Left forelimb (tissue), 1 donor: ENCODE measurements at places on chromosomes 6 and 20.

DNA sequence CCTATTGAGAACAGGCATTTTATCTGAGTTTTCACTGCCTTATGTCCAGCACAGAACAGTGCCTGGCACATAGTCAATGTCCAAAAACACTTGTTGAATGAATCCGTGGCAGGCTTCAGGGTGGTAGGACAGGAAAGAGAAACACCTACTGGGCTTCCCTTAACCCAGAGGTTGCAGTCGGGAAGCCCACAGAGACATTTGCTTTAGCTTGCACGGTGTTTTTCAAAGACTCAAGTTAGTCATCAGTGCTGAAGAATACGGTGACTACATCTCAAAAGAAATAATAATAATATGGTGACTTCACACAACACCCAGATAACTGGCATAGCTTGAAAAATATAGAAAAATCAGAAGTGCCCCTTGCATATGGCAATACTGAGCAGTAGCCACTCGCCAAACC is 160.4 kb downstream of the CD83 start:
- no peak for DNase-seq

- no peak for DNase-seq
Measured at GRCh38 chr6:6880745-6881437, 226.9 kb upstream of the RREB1 start.

- DNase-seq, result no peak
Measured at GRCh38 chr6:96075826-96076225, 60.1 kb downstream of the FUT9 start.

GRCh38 chr6:80622641-80623040 is 516.2 kb downstream of the BCKDHB start:
- DNase-seq, result no peak

- no peak for DNase-seq
Measured at GRCh38 chr6:9699888-9700287, 715.0 kb downstream of the TFAP2A start.

DNA sequence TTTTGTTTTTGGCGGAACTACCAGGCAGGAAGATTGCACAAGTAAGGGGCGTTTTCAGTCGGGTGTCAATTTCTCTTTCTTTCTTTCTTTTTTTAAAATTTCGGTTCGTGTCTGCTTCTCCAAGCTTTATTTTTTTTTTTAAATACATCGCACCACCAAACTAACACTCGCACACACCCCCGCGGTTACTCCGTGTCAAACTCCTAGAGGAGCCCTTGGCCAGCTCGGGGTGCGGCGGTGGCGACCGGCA is 338 bp downstream of the UTRN start:
- no peak for DNase-seq

DNA sequence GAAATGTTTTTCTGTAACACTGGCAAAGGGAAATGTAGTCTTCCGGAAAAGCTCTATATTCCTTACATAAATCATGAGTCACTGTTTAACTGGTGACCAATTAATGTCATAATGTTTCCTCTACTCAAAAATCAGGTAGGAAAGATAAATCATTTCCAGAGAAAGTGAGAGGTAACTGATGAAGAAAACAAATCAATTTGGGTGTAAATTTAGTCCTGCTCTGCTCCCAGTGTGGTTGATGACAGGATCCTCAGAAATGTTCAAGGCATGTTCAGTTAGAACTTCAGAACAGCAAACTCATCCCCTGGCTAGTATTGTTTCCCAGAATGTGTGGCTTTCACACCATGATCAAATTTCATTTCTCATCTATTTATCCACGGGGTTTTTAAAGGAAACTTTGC is 38.8 kb upstream of the SPACA1 start:
- DNase-seq, result no peak

DNA sequence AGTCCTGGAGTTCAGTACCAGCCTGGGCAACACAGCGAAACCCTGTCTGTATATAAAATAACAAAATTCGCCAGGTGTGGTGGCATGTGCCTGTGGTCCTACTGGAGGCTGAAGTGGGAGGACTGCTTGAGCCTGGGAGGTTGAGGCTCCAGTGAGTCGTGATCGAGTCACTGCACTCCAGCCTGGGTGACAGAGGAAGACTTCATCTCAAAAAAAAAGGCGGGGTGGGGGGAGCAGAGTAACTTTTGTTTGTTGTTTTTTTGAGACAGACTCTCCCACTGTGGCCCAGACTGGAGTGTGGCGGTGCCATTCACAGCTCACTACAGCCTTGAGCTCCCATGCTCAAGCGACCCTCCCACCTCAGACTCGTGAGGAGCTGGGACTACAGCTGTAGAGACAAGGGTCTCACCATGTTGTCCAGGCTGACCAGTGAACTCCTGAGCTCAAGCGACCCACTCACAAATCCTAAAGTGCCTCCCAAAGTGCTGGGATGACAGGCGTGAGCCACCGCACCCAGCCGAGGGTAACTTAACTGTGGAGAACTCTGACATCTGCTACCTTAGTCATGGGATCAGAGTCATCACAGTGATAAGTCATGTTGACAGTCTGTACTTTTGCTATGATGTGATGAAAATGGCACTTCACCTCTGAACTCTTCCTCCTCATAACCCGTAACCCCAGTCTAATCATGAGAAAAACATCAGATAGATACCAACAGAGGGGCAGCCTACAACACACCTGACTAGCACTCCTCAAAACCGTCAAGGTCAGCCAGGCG is 16.5 kb downstream of the PEDS1 start:
- DNase-seq, result no peak

- no peak for DNase-seq
Measured at GRCh38 chr6:2035826-2036709, 209.3 kb downstream of the GMDS start.

GRCh38 chr20:47960277-47960676 is 175.0 kb upstream of the SULF2 start:
- no peak for DNase-seq

DNA sequence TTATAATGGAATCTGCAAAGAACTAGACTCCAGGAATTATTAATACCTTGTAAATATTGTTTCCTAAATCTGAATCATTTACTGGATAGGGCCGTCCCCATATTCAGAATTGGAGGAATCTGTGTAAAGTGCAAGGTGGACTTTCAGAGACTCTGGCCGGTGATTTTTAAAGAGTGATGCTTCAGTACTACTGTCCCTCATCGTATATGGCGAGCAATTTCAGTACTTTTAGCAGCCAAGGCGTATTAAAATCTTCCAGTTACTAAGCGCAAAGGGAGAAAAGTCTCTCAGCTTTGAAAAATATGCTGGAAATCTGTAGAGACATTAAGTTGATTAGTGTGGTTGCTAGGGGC is 483 bp downstream of the SMIM26 start:
- DNase-seq, result no peak

- no peak for DNase-seq
Measured at GRCh38 chr20:13778827-13779226, 5.9 kb downstream of the ESF1 start.

DNA sequence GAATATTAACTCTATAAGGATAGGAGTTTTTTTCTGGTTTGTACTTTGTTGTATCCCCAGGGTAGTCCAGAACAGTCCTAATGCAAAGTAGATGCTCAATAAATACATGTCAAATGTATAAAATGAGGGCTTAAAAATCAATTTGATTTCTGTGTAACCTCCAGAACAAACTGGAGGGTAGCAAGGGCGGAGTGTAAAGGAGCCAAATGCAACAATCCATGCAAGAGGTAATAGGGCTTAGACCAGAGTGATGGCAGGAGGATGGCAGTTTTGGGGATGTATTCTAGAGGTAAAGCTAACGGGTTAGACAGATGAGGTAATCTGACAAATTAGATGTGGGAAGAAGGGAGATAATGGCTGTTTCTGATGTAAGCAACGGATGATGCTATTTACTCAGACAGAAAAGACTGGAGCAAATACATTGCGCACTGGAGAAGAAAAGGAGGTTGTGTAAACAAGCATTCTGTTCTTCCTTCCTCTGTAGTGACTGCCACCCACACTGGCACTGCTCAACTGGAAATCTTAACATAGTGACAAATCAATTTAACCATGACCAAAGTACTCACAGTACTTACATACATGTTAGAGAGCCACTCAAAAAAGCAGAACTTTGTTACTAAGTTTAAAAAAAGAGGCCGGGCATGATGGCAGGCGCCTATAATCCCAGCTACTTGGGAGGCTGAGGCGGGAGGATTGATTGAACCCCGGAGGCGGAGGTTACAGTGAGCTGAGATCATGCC is 2.0 kb downstream of the ZNF318 start:
- DNase-seq, result no peak

DNA sequence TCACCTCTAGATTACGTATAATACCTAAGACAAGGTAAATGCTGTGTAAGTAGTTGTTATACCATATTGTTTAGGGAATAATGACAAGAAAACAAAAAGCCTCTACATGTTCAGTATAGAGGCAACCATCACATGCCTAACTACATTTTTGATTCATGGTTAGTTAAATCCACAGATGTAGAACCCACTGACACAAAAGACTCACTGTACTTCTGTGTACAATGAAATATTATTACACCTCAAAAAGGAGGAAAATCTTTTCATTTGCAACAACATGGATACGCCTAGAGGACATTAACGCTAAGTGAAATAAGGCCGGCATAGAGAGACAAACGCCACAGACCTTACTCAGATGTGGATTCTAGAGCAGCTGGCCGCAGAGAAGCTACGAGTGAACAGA is 50.5 kb downstream of the NINL start:
- no peak for DNase-seq

DNA sequence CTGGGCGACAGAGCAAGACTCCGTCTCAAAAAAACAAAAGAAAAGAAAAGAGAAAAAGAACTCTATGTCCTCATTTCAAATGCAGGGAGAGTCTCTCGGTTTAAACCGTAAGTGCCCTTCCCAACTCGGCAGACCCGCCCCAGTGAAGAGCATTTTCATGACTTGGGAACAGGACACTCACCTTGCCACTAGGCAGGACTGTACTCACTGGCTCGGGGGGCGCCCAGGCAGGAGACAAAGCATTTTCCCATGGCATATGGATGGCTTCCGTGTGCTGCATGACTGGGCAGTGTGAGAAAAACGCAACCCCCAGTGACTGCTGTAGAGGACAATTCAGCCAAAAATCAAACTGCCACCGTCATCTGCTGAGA is 23.7 kb upstream of the MRGBP start:
- DNase-seq, result no peak

DNA sequence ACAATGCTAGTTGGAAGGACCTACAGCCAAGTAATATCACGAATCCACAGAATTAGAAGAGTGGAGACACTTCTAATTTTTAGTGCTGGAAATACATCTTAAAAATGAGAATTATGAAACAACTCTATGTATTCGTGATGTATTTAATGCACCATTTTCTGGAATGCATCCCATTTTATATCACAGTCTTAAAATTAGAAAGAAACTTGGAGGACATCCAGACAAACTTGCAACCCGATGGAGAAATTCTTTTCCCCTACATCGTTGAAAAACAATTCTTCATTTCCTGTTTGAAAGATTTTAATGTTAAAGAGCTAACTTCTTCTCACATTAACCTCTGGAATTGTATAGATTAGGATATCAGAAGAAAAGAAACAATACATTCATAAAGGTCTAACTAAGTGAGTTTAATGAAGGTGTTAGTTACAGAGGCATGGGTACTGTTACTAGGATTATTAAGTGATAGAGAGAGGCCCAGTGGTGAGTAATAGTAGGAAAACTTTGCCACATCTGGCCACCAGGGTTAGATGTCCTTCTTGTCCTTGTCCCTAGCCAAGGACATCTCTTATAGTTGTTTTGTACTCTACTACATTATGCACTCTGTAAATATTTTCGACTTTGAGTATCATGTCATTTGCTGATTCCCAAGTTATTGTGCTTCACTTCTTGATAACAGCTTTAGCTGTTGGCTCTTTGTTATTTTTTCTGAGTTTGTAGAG is 502.4 kb upstream of the PTCHD4 start:
- DNase-seq, result no peak

GRCh38 chr6:40692337-40692736 is 105.2 kb upstream of the LRFN2 start:
- DNase-seq, result no peak

- no peak for DNase-seq
Measured at GRCh38 chr20:48419173-48419572, 408.6 kb downstream of the PREX1 start.

DNA sequence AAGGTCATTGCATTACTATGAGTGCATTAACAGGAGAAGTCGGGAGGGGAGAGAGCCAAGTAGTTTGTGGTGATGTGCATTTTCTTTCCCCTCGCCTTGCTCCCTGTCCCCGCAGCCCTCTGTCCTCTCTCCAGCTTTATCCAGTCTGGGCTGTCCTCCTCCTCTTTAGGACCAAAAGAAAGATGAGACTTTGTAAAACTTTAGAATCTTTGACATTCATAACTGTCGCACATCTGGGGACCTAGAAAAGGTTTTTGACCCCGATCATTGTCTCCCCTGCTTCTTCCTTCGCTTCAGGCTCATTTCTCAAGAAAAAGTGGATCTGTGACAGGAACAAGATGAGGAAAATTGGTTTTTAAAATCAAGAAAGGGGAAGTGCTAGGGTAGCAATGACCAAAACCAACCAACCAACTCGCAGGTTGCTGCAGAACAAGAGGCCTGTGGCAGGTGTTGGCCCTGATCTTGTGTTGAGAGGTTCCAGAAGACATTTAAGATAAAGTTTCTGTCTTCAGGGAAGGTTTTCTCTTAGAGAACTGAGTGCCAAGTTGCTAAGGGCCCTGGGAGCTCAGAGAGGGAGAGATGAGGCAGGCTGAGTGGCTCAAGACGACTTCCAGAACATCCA is 17.6 kb downstream of the SYTL3 start:
- no peak for DNase-seq

GRCh38 chr20:60804240-60804917 is 447.7 kb upstream of the CDH4 start:
- DNase-seq, result no peak

DNA sequence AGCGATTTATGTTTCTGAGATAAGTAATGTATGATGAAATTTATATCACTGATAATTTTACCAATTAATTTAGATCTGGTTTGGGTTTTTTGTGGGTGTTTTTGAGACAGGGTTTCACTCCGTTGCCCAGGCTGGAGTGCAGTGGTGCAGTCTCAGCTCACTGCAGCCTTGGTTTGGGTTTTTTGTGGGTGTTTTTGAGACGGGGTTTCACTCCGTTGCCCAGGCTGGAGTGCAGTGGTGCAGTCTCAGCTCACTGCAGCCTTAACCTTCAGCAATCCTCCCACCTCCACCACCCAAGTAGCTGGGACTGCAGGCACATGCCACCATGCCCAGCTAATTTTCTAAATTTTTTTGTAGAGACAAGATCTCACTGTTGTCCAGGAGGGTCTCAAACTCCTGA is 13.0 kb downstream of the MRS2 start:
- no peak for DNase-seq

- no peak for DNase-seq
Measured at GRCh38 chr6:4018924-4019236, 60.1 kb downstream of the FAM217A start.

GRCh38 chr6:154986787-154987235 is 8.3 kb upstream of the TIAM2 start:
- no peak for DNase-seq
